ENCODE measurements at places on chromosomes 5 and 9. TPM values are rescaled to one million over a fixed set of nuclear protein-coding genes. Genes with fewer than 3 reads are reported as not detected.

Gene ERP44
- total RNA-seq, result 3.3 TPM

Gene DDX4
- not detected for total RNA-seq

Gene LVRN
- 1.5 TPM for total RNA-seq

Gene DNAI1
- total RNA-seq, result not detected

Gene GRXCR2
- not detected for total RNA-seq

Gene PCSK1
- 1.6 TPM for total RNA-seq
